ENCODE measurements at places on chromosomes 7 and 10.

DNA sequence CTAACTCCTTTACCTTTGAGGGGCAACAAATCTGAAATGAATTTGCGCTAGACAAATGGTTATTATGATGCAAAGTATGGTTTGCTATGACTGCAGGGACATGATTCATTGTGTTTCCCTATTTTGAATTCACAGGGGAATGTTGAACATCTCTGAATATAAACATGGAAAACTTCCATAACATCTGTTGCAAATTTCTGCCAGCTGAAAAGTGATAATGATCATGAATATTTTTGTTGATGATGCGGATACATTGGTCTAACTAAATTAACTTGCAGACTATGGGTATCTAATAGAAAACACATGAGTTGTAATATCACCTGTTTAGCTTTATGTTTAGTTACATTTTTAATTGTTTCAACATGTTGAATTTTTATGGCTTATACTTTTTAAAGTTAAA, 1325.5 kb downstream of the REEP3 start:
- no peak for DNase-seq

DNA sequence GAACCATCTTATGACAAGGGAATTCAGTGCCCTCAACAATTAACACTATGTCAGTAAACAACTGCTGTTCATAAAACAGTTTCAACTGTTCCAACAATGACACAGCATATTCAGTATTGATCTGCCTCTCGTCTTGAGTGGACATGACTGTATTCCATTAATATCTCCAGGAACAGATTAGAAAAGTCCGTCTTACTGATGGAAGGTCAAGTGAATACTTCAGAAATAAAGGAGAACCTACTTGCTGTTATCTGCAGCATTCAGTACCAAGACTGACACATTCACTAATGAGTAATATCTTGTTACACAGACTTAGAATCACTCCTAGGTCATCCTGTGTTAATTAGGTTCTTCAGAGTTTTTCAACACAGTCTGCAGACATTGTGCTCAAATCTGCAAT, 12.1 kb downstream of the KBTBD2 start:
- no peak for DNase-seq

DNA sequence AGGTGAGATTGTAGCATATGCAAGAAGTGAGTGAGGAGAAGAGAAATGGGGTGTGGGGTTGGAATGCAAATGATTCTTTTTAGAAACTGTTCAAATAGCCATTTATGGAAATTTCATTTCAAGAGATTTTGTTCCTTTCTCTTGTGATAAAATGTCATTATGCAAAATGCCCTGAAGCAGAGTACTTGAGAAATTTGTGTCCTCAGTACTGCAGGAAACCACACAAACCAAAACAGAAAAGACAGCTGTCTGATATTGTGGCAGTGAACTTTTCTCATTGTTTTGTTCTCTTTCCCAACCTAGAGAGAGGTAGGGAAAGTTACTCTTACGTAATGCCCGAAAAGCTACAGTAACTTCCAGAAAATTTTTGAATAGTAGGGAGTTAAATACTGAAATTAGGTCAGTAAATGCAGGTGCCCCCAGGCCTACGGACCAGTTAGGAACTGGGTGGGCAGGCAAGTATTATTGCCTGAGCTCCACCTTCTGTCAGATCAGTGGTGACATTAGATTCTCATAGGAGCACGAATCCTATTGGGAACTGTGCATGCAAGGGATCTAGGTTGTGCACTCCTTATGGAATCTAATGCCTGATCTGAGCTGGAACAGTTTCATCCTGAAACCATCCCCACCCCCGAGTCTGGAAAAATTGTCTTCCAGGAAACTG, 34.0 kb downstream of the DLD start:
- no peak for DNase-seq

- DNase-seq = no peak
Measured at GRCh38 chr7:104627516-104627915, 299.1 kb downstream of the LHFPL3 start.
